ENCODE measurements at places on chromosomes 4 and X.

- DNase-seq: peak; percentile 70
Measured at GRCh38 chr4:93199492-93199891, 629.1 kb upstream of the ATOH1 start.

- DNase-seq: peak; percentile 8
Measured at GRCh38 chr4:108888769-108889168, 125.9 kb upstream of the ETNPPL start.

DNA sequence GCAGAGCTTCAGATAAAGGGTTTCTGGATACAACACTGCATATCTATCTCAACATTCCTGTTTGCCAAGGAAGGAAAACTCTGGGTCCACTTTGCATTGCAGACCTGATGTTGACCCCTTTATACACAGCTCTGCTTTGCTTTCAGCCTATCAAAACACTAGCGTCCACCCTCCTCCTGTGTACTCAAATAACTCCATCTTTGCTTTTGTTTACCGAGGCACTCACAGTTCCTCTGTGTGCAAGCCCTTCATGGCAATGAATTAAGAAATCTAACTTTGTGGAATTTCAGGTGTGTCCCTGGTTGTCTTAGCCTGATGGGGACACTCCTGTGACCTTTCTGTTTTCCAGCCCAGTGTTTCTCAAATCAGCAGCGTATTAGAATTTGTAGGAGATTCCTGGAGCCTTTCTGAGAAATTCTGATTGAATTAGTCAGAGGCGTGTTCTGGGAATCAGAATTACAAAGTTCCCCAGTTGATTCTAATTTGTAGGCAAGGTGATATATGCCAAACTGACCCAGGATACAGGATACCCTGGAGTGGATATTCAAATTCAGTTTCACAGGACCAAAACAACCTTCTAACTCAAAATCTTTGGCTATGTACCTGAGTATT, 68.6 kb downstream of the DTHD1 start:
- DNase-seq: peak; percentile 66

DNA sequence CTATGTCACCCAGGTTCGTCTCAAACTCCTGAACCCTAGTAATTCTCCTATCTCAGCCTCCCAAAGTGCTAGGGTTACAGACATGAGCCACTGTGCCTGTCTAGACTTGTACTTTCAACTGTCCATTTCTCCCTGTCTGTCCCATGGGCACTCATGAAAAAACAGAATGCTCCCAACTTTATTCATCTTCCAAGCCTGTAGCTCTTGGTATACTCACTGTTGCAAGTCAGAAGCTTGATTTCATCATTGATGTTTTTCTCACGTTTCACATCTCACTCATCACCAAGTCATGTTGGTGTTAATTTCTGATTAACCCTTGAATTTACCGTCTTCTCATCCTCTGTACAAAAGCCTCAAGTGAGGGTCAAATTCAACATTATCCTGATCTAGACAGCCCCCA, 7.3 kb upstream of the SRP72 start:
- DNase-seq: no peak

DNA sequence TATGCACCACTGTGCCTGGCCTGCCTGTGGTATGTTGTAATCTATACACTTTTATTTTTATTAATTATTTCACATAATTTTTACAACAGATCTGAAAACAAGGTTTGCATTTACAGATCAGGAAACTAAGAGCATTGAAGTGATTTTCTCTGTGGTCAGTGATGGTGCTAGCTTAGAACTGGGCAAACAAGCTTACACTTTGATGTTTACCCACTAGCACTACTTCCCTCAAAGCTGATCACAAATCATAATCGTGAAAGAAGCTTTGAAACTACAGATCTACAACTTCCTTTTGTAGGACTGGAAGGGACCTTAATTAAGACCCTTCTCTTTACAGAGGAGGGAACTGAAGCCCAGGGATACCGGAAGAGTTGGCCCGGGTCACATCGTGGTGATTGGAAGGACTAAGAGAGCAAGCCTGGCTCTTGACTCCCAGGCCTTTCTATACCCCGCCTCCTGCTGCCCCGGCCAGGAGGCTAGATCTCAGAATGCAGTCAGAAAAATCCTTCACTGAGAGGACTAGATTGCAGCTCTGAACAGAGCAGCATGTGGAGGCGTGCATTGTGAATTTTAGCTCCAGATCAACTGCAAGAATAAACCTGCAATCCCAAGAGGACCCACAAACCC, 93.7 kb upstream of the ZNF827 start:
- DNase-seq: no peak

GRCh38 chr4:5635826-5636195, 72.5 kb downstream of the EVC2 start:
- DNase-seq: peak; percentile 60

GRCh38 chr4:113447769-113448168, 313.8 kb downstream of the CAMK2D start:
- DNase-seq: no peak

DNA sequence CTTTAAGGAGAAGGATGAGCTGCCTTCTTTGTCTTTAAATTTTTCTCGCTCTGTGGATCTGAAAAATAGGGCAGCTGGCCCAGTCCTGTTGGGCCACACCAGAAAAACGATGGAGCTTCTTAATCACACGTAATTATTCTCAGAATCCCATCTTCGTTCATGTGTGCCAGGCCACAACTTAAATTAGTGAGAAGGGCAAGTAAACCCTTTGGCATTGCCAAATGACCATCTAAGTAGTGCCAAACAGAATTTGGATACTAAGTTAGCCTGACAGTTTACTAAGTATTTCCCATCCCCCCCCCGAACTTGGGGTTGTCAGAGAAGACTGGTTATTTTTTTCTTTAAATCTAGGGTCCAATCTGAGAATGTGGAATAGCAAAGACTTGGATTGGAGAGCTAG, 62.0 kb downstream of the CASP3 start:
- DNase-seq: no peak

GRCh38 chr4:142202404-142203332, 566.3 kb downstream of the IL15 start:
- no peak for DNase-seq

DNA sequence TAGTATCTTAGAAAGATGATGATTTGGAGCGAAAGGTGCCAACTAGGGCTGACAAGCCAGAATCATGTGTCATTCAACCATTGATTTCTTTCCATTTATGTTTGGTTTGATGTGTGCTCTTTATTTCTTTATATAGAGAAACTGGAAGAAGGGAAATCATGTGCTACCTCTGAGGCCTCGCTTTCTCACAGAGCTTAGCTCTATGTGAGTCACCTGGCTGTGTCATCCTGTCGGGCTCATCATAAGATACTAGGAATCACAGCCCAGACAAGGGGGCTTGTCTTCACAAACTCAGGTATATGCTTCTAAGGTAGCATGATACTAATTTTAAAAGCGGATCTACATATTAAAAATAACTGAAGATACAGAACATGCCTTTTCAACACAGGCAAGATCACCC, 81.7 kb upstream of the GPM6B start:
- no peak for DNase-seq

- peak; percentile 41 for DNase-seq
Measured at GRCh38 chr4:152735396-152735859, 44.1 kb downstream of the TIGD4 start.

- no peak for DNase-seq
Measured at GRCh38 chrX:129996120-129996519, 13.7 kb downstream of the BCORL1 start.
